ENCODE measurements at places on chromosomes 16 and 17.

DNA sequence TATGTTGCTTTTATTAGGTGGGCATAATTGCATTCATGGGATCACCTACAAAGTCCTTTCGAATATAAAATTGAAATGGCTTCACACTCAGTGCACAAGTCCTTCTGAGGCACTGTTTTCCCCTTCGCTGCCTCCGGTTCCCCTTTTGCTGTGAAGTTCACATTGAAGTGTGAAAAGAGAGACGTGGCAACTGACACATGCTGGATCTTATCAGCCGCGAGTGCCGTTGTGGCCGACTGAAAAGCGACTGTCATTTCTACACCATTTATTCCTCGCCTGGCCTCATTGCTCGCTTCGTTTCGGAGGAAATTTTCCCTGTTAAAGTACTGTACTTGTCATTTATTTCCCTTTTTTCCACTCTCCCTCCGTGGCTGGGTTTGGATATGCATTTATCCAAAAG is 423.5 kb downstream of the MAF start:
- no peak for DNase-seq

DNA sequence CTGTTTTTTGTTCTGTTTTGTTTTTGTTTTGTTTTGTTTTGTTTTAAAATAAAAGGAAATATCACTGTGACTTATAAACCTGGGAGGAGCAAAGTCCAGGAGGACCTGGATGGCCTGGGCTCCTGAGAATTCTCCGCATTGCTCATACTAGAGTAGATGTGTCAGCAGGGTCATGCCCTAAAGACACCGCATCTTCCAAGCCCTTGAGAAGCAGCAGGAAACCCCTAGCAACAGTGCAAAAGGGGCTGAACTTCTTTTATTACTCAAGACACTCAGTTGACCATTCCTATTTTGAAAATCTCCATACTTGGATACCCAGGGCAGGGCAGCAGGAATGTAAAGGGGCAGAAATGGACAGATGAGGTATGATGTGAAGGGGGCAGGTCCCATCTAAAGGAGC is 51.8 kb downstream of the SYT17 start:
- no peak for DNase-seq

- DNase-seq, result no peak
Measured at GRCh38 chr16:35308674-35309073, 1849.3 kb downstream of the TP53TG3F start.

DNA sequence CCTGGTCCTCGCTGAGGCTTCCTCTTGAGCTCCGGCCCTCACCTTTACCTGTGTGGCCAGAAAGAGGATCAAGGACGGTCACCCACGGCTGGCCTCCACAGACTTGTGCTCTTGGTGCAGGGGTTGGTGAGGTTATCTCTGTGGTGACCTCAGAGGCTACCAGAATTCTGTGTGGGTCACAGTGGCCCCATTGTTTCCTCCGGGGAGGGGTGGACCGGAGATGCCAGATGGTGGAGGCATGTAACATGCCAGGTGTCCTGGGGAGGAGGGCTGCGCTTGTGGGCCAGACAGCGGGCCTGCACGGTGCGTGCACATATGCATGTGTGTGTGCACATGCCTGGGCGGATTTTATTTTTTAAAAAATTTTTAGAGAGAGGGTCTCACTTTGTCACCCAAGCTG is 6.3 kb downstream of the SGCA start:
- DNase-seq, result no peak

GRCh38 chr17:47733047-47733673 is at the start of gene TBX21:
Gene TBX21 (plus strand): TSS chr17:47733236. CDS start chr17:47733455, 219 bp downstream.
- no peak for DNase-seq

DNA sequence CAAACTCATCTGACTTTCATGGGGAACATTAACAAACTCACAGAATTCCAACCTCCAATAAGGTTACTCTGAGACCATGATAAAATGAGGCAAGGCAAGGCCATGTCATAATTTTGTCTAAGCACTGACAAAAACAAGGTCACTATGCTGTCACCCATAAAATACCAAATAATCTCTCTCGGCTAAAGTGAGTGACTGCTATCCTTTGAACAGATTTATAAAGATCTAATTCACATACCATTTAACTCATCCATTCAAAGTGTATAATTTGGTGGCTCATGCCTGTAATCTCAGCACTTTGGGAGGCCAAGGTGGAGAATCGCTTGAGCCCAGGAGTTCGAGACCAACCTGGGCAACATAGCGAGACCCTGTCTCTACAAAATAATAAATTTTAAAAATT is 20.6 kb upstream of the CA4 start:
- no peak for DNase-seq

GRCh38 chr17:56300144-56300543 is 146.9 kb downstream of the ANKFN1 start:
- no peak for DNase-seq

DNA sequence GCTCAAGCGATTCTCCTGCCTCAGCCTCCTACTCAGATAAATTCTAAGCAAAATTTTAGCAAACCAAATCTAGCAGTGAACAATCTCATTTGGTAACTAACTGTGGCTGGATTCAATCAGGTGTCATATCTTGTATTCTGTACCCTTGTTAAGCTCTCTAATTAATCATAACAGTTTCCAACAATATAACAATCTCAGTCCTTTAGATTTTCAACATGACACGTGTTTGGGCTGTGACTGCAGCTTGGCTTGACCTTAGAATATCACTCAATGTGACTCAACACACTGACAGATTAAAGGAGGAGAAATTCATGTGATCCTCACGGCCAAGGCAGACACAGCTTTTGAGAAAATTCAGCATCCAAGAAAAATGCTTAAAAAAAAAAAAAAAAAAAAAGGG is 133.6 kb downstream of the BANP start:
- DNase-seq, result no peak

- DNase-seq, result no peak
Measured at GRCh38 chr17:77606146-77606864, 352.2 kb upstream of the TNRC6C start.

DNA sequence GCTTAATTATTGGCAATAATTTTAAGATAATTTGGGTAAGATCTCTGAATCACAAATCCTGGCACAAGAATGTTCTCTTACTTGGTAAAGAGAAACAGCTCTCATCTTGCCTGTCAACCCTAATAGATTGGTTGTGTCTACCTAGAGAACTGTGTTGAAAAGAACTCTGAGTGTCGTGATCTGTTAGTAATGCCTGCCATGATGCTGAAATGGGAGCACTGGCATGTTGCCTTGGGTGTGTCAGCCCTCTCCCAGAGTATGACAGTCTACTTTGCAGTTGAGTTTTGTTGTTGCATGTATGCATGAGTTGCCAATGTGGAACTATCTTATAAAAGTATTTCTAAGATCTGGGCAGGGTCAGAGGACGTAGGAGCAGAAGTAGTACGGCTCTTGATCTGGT is 221.4 kb downstream of the MAF start:
- no peak for DNase-seq

DNA sequence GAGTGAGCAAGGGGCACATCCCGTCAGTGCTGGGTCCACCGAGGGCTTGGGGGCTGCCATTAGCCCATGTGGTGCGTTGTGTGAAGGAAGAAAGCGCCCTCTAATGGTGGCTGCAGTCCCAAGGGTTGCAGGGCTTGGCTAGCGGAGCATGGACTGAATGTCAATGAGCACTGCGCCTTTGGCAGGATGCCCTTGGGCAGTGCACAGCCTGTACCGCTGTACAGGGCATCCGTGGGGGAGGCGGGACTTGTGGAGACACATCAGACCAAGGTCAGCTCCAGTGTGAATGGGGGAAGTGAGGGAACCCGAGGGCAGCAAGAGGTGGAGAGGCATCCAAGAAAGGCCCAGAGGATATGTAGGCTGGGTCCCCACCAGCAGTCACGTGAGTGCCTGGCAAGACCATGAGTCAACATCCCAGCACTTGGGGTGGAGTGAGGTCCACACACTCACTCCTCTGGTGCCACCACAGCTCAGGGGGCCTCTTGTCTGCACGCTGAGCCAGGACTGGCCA is 75.5 kb upstream of the MED9 start:
- no peak for DNase-seq

DNA sequence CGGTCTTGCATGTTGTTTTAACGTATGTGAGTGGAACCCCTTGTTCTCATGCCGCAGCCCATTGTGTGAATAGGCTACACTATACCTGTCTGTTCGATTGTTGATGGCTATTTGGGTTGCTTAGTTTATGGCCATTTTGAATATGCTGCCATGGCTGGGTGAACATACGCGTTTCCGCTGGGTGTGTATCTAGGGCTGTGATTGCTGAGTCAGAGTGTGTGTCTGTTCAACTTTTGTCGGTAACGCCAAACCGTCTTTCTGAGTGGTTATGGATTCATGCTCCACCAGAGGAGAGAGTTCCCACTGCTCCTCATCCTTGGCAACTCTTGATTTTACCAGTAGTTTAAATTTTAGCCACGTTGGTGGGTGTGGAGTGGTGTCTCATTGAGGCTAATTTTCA is 77.0 kb downstream of the METRNL start:
- no peak for DNase-seq
